ENCODE measurements at places on chromosomes 12 and 14.

DNA sequence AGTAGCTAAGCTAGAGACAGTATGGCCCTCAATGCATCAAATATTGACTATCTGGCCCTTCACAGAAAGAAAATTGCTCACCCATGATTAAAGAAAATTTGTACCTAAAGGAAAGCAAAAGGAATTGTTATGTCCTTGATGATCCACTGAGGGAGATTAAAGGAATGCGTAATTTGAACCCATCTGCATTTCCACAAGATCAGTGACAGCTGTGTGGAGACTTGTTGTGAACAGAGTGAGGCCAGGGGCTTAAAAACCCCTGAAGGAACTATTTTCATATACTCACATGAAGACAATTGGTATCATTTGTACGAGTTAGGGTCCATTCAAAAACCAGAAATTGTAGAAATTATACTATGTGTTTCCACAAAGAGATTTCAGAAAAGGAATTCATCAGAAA, 1908.1 kb upstream of the SEL1L start:
- no peak for DNase-seq

GRCh38 chr14:51410897-51411296, 170.8 kb downstream of the TMX1 start:
- no peak for DNase-seq

- no peak for DNase-seq
Observed at GRCh38 chr14:46417066-46417465, 234.5 kb downstream of the RPL10L start.

- DNase-seq: no peak
Observed at GRCh38 chr14:76922584-76922983, 96.4 kb downstream of the LRRC74A start.

- no peak for DNase-seq
Observed at GRCh38 chr12:98656289-98657101, 11.4 kb downstream of the APAF1 start.

GRCh38 chr12:13666806-13667205, 314.6 kb downstream of the GRIN2B start:
- DNase-seq: no peak

- no peak for DNase-seq
Observed at GRCh38 chr12:114982760-114983159, 298.8 kb upstream of the TBX3 start.

DNA sequence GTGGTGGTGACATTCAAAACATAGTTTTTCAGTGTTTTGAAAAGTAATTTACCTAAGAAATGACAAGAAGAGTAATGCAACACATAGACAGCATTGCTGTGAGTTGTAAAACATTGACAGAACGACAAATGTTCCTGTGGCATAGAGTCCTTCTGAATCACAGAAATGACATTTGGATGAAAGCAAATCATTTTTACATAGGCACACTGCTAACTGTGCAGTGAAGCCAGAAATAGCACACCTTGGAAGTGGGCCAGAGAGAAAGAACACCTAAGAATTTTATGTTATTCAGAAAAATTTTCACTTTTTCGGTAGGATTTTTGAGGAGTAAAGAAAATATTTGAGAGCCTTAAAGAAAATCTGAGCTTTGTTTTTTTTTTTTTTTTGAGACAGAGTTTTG, 100.6 kb downstream of the ANO4 start:
- no peak for DNase-seq

DNA sequence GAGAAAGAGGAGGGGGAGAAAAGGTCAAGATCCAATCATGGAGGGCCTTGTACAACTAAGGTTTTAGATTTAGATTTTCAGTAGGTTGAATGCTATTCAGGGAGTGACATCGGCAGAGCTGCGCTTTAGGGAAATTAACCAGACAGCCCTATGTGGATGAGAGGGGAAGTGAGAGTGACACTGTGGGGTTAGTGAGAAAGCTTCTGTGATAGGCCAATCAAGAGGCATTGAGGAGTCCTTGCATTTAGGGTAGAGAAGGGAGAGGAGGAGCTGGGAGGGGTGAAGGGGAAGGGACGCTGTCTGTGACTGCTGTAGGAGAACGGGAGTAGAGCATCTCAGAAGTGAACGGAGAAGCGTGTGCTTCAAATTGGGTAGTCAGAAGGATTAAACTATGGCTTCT, 3.4 kb downstream of the HSD17B6 start:
- no peak for DNase-seq

DNA sequence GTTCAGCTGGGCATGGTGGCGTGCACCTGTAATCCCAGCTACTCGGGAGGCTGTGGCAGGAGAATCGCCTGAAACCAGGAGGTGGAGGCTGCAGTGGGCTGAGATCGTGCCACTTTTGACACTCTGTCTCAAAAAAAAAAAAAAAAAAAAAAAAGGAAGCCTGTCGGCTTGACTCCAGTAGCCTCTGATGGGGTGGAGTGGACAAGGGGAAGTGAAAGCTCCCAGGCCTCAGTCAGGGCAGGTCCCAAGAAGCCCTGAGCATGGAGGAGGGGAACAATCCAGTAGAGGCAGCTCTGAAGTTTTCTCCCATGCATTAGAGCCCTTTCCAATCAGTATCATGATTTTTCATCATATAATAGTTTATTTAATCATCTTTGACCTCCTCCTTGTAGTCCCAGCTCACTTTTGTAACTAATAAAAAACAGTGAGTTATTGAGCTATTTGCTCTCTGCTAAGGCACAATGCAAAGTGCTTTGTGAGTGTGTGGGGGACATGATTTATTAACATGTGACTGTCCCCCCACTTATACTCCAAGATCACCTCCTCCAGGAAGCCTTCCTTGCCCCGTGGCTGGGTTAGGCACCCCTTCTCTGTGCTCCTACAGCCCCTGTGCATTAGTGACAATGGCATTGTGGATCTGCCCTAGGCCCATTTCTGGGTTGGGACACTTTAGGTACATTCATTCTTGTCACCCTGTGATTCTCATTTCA, 4.7 kb upstream of the SSH1 start:
- no peak for DNase-seq

- DNase-seq: no peak
Observed at GRCh38 chr12:128385736-128386135, 118.8 kb downstream of the TMEM132C start.
